ENCODE measurements at places on chromosomes 16 and 17. TPM values are rescaled to one million over a fixed set of nuclear protein-coding genes. Genes with fewer than 3 reads are reported as not detected.

The KRTAP2-2 gene
- not detected for total RNA-seq

The MPO gene
- total RNA-seq = not detected

The YBX2 gene
- 0.34 TPM for total RNA-seq

- no peaks in the 10 kb centered on the region for H3K36me3 ChIP-seq
- no peak for DNase-seq
Measured at GRCh38 chr17:35745246-35745645, 7.8 kb downstream of the GAS2L2 start.

DNA sequence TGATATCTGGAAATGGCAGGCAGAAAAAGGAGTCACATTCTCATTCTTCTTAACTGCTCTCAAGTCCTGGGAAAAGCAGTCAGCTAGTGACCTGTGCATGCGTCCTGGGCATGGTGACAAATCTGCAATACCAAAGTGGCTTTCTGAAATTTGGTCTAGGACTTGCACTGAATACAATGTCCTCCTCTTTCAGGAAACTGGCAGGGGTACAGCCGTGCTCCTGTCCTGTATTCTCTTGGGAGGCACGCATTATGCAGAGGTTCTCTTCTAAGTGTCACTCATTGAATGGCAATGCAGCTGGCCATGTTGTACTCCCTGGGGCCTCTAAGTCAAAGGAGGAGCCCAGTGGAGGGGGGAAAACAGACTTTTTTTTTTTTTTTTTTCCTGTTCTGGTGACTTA, 10.6 kb downstream of the PHF12 start:
- H3K36me3 ChIP-seq = peaks cover 47% of the 10 kb centered on the region
- DNase-seq = no peak
- H3K27me3 ChIP-seq = no peaks in the 10 kb centered on the region

DNA sequence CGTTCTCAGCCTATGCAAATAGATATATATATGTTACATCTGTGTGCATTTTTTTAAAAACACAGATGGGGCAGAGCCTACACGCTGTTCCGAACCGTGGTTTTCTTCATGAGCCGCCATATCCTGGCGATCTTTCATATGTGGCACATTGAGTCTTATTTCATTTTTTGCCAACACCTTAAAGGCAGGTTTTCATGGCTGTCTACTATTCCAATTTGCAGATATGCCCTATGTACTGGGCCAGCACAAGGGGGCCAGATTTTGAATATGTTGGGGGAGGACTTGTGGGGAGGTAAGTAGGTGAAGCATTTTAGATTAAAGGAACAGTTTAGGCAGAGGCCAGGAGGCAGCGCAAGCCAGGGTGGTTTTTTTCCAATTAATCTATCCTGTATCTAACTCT, 16.0 kb downstream of the WFDC1 start:
- DNase-seq = no peak
- H3K27ac ChIP-seq = no peak overlapping the region
- no peaks in the 10 kb centered on the region for H3K36me3 ChIP-seq
- no peaks in the 10 kb centered on the region for H3K4me1 ChIP-seq

The TBC1D28 gene
- total RNA-seq = not detected

GRCh38 chr17:39576187-39576586, 31.5 kb downstream of the NEUROD2 start:
- no peak overlapping the region for H3K4me3 ChIP-seq
- DNase-seq = peak; percentile 18
- H3K27me3 ChIP-seq = peaks cover 4% of the 10 kb centered on the region

DNA sequence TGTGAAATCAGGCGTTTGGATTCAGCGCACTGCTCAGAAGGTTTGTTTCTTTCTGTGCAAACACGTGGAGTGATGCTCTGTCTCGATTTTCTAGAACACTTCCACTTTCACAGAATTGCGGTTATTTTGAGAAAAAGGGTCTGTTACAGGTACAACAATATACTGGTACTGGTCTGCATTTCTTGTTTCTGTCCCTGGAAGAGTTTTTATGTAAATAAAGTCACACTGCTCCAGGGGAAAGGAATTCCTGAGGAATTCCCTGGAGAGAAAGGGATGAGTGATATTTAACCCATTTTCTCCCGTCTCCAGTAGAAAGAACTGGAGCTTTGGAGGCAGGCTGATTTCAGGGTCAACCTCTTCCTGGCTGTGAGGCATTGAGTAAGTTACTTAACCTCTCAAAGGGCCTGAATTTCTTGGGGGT, 16.2 kb upstream of the RMI2 start:
- no peaks in the 10 kb centered on the region for H3K27me3 ChIP-seq
- peaks cover 51% of the 10 kb centered on the region for H3K4me1 ChIP-seq
- H3K4me3 ChIP-seq = peak overlapping the region; percentile 37

The SCN4A gene
- 0.21 TPM for total RNA-seq

- H3K4me3 ChIP-seq = no peak overlapping the region
- peaks cover 13% of the 10 kb centered on the region for H3K36me3 ChIP-seq
- no peaks in the 10 kb centered on the region for H3K27me3 ChIP-seq
- peaks cover 3% of the 10 kb centered on the region for H3K4me1 ChIP-seq
Measured at GRCh38 chr17:1078831-1079561, 82.1 kb downstream of the TIMM22 start.

- peaks cover 65% of the 10 kb centered on the region for H3K36me3 ChIP-seq
- DNase-seq = no peak
- no peaks in the 10 kb centered on the region for H3K27me3 ChIP-seq
- peak overlapping the region; percentile 71 for H3K27ac ChIP-seq
- no peak overlapping the region for H3K4me3 ChIP-seq
- H3K4me1 ChIP-seq = peaks cover 85% of the 10 kb centered on the region
Measured at GRCh38 chr16:28164140-28164539, 47.6 kb downstream of the XPO6 start.

The EPN3 gene
- total RNA-seq = not detected

DNA sequence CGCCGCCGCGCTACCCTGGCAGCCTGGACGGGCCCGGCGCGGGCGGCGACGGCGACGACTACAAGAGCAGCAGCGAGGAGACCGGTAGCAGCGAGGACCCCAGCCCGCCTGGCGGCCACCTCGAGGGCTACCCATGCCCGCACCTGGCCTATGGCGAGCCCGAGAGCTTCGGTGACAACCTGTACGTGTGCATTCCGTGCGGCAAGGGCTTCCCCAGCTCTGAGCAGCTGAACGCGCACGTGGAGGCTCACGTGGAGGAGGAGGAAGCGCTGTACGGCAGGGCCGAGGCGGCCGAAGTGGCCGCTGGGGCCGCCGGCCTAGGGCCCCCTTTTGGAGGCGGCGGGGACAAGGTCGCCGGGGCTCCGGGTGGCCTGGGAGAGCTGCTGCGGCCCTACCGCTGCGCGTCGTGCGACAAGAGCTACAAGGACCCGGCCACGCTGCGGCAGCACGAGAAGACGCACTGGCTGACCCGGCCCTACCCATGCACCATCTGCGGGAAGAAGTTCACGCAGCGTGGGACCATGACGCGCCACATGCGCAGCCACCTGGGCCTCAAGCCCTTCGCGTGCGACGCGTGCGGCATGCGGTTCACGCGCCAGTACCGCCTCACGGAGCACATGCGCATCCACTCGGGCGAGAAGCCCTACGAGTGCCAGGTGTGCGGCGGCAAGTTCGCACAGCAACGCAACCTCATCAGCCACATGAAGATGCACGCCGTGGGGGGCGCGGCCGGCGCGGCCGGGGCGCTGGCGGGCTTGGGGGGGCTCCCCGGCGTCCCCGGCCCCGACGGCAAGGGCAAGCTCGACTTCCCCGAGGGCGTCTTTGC, 3.1 kb downstream of the HIC1 start:
- H3K27me3 ChIP-seq = peaks cover 10% of the 10 kb centered on the region
- DNase-seq = peak; percentile 48
- H3K36me3 ChIP-seq = peaks cover 38% of the 10 kb centered on the region
- peaks cover 15% of the 10 kb centered on the region for H3K4me1 ChIP-seq
- no peak overlapping the region for H3K27ac ChIP-seq

- no peak overlapping the region for H3K27ac ChIP-seq
- no peak for DNase-seq
- no peak overlapping the region for H3K4me3 ChIP-seq
- peaks cover 2% of the 10 kb centered on the region for H3K27me3 ChIP-seq
- no peaks in the 10 kb centered on the region for H3K36me3 ChIP-seq
- no peaks in the 10 kb centered on the region for H3K4me1 ChIP-seq
Measured at GRCh38 chr17:68775318-68775717, 174.2 kb upstream of the FAM20A start.

- H3K4me1 ChIP-seq = no peaks in the 10 kb centered on the region
- H3K36me3 ChIP-seq = no peaks in the 10 kb centered on the region
- H3K27ac ChIP-seq = no peak overlapping the region
- DNase-seq = no peak
- H3K27me3 ChIP-seq = peaks cover 25% of the 10 kb centered on the region
- H3K4me3 ChIP-seq = no peak overlapping the region
Measured at GRCh38 chr17:34771891-34772290, 189.4 kb downstream of the CCT6B start.

The MT1A gene
- 0.74 TPM for total RNA-seq

DNA sequence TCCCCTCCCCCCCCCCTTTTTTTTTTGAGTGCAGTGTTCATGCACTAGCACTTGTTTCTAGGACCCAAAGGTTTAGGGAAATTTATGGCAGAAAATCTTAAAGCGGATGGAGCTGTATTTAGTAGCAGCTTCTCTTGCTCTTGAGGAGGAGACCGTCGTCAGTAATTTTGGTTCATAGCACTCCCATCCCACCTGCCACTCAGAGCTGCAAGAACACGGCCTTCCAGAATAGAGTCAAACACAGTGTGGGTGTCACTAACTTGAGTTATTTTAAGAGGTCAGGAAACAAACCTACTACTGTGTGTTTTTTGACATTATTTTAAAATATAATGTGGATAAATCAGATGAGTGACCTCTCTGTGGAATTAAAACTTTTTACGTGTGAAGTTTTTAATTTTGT, 37.3 kb downstream of the SEC14L1 start:
- no peak overlapping the region for H3K4me3 ChIP-seq
- no peak for DNase-seq
- peaks cover 25% of the 10 kb centered on the region for H3K36me3 ChIP-seq
- no peak overlapping the region for H3K27ac ChIP-seq
- no peaks in the 10 kb centered on the region for H3K27me3 ChIP-seq
- peaks cover 11% of the 10 kb centered on the region for H3K4me1 ChIP-seq

GRCh38 chr17:82053556-82054263, 2.0 kb downstream of the GPS1 start:
- DNase-seq = peak; percentile 4
- H3K36me3 ChIP-seq = peaks cover 6% of the 10 kb centered on the region
- H3K27me3 ChIP-seq = no peaks in the 10 kb centered on the region
- H3K4me1 ChIP-seq = peaks cover 21% of the 10 kb centered on the region
- H3K27ac ChIP-seq = no peak overlapping the region

The RASL10B gene
- 4.0 TPM for total RNA-seq

GRCh38 chr16:15031586-15031985, 24.3 kb downstream of the NTAN1 start:
- peaks cover 6% of the 10 kb centered on the region for H3K4me1 ChIP-seq
- no peaks in the 10 kb centered on the region for H3K27me3 ChIP-seq
- DNase-seq = no peak
- H3K4me3 ChIP-seq = no peak overlapping the region

- H3K36me3 ChIP-seq = no peaks in the 10 kb centered on the region
- peaks cover 2% of the 10 kb centered on the region for H3K27me3 ChIP-seq
- no peaks in the 10 kb centered on the region for H3K4me1 ChIP-seq
- no peak overlapping the region for H3K27ac ChIP-seq
- no peak for DNase-seq
Measured at GRCh38 chr16:66251476-66252160, 114.9 kb upstream of the CDH5 start.

The IKZF3 gene
- total RNA-seq = 50.4 TPM

The FA2H gene
- not detected for total RNA-seq

The BMERB1 gene
- 10.1 TPM for total RNA-seq

DNA sequence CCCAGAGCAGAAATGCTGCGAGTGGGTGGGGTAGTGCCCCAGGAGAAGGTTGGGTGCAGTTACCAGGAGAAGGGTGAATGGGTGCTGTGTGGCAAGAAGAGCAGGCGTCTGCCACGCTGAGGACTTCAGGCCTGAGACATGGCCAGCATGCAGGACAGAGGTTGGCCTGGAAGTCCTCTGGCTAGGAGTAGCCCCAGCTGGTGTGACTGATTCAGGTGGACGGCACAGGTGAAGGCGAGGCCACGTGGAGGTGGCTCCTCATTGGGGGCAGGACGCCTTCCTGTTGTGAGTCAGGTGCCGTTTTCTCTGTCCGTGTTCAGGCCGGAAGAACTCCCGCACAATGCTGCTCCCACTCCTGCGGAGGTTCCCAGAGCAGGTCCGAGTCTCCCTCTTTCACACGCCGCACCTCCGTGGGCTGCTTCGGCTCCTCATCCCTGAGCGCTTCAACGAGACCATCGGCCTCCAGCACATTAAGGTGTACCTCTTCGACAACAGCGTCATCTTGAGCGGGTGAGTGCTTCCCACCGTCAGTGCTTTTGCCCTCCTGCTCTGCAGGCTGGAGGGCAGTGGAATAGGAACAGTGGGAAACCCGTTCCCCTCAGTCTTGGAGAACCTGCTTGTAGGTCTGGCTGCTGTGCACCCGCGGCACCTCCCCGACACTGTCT, 20.7 kb downstream of the PGS1 start:
- no peak for DNase-seq
- H3K4me1 ChIP-seq = peaks cover 4% of the 10 kb centered on the region
- H3K4me3 ChIP-seq = no peak overlapping the region
- peaks cover 81% of the 10 kb centered on the region for H3K36me3 ChIP-seq
- no peaks in the 10 kb centered on the region for H3K27me3 ChIP-seq
- no peak overlapping the region for H3K27ac ChIP-seq

DNA sequence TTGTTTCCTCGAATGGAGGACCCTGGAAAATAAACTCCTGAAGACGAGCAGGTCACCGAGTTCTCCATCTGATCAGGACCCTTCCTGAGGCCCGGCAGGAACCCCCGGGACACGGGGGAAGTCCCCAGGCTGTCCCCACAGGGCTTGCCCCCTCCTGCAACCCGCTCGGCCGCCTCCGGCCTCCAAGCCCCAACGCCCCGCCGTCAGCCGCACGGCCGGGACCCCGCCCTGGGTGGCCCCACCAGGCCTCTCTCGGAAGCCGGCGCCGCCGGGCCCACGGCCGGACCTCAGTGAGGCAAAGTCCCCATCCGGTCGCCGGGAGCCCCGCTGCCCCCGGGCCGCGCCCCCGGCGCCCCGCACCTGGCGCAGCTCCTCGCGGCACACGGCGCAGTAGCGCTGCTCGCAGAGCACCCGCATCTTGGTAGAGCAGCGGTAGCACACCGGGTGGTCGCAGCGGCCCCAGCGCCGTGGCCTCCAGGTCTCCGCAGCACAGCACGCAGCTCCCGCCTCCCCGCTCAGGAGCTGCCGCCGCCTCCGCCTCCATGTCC, 383 bp downstream of the ZNF598 start:
- H3K4me3 ChIP-seq = peak overlapping the region; percentile 82
- peak overlapping the region; percentile 89 for H3K27ac ChIP-seq
- peaks cover 41% of the 10 kb centered on the region for H3K4me1 ChIP-seq
- H3K27me3 ChIP-seq = no peaks in the 10 kb centered on the region
- no peak for DNase-seq
- H3K36me3 ChIP-seq = peaks cover 28% of the 10 kb centered on the region

GRCh38 chr17:81115749-81116464, 49.4 kb upstream of the PVALEF start:
- no peak overlapping the region for H3K27ac ChIP-seq
- H3K4me1 ChIP-seq = no peaks in the 10 kb centered on the region
- H3K4me3 ChIP-seq = no peak overlapping the region
- no peaks in the 10 kb centered on the region for H3K27me3 ChIP-seq
- no peaks in the 10 kb centered on the region for H3K36me3 ChIP-seq

The CDR2L gene
- total RNA-seq = 0.89 TPM

GRCh38 chr17:5695480-5695879, 111.2 kb upstream of the NLRP1 start:
- no peak for DNase-seq
- peaks cover 8% of the 10 kb centered on the region for H3K27me3 ChIP-seq

GRCh38 chr16:88380619-88381018, 2.1 kb upstream of the ZNF469 start:
- no peaks in the 10 kb centered on the region for H3K36me3 ChIP-seq
- H3K27me3 ChIP-seq = peaks cover 22% of the 10 kb centered on the region
- DNase-seq = no peak
- no peak overlapping the region for H3K27ac ChIP-seq
- H3K4me3 ChIP-seq = no peak overlapping the region

The RBFOX1 gene
- total RNA-seq = not detected
